ENCODE measurements at places on chromosomes 4 and X.

- DNase-seq: no peak
These were observed 191.0 kb downstream of the PRDM5 start for GRCh38 chr4:120731561-120731960.

DNA sequence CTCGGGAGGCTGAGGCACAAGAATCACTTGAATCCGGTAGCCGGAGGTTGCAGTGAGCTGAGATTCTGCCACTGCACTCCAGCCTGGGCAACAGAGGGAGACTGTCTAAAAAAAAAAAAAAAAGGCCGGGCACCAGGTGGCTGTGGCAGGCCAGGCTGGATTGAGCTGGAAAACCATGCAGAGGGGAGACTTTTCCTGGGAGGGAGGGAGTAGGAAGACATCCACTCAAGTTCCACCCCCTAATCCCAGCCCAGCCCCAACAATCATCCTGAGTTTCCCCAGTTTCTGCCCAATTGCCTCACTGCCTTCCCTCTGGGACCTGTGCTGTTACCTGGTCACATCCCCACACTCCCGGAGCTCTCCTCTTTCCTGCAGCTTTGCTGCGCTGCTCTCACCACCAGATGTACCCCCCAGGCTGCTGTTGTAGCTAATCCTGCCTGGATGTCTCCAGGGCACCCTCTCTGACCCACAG, 9.0 kb upstream of the TSPYL2 start:
- no peak for DNase-seq

GRCh38 chrX:1661048-1661921, 46.4 kb downstream of the ASMT start:
- DNase-seq: peak; percentile 54

DNA sequence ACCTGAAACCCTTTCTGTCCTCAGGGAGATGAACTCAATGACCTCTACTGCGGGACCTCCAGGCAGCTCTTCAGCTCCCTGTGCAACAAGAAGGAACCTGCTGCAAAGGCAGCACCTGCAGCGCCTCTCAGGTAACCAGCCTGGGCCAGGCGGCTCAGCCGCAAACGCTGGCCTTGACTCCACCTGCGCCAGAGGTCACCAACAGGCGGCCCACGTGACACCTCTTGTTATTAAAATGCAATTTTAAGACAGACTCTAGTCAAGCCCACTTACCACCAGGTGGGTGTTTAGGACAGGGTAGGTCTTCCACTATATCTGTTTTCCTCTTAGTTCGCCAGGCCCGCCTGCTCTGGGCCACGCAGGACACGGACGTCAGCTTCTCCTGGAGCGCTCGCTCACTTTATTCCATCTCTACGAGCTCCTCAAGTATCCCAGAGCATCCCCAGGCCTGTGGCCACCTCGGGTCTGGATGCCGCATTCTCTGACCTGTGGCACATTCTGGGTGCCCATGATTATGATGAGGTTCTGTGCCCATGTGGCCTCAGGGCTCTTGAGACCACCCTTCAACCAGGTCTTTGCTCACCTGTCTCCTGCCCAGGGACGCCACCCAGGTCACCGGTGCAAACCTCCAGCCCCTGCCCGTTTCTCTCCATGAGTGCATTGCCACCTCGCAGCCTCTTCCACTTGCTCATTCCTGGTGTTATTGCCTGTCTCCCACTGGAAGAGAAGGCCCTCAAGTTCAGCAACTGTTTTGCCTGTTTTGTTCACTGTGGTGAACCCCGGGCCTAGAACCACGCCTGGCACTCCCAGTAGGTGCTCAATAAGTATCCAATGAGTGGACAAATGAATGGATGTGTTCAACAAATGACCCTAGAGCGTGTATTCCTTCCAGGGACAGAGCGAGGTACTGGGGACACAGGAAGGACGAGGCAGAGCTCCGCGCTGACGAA, 32.8 kb upstream of the JAKMIP1 start:
- no peak for DNase-seq

GRCh38 chrX:2550328-2551020, 49.7 kb upstream of the DHRSX start:
- DNase-seq: no peak
